ENCODE measurements at places on chromosomes 6 and 20.

GRCh38 chr20:35104685-35105295 lies 12.2 kb upstream of the TRPC4AP start:
- DNase-seq: no peak

DNA sequence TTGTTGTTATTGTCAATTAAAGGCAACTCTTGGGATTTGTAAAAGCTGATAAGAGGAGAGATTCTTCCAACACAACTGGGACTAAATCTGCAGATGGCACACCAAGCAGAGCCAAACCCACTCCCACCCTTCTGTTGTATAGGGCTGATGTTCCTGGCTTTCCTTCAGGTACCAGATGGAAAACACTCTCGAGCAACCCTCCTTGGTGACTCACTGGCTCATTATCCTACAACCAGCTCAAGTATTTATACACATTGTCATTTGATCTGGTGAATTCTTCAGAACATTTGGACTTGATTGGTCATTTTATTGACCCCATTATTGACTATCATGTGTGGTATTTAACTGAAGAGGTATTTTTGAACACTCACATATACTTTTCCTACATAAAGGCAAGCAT lies 190.3 kb upstream of the PCSK2 start:
- DNase-seq: no peak

GRCh38 chr6:156427345-156427744 lies 349.8 kb upstream of the ARID1B start:
- no peak for DNase-seq

- DNase-seq: no peak
Measured at GRCh38 chr20:62356589-62357186, 10.4 kb downstream of the LAMA5 start.

DNA sequence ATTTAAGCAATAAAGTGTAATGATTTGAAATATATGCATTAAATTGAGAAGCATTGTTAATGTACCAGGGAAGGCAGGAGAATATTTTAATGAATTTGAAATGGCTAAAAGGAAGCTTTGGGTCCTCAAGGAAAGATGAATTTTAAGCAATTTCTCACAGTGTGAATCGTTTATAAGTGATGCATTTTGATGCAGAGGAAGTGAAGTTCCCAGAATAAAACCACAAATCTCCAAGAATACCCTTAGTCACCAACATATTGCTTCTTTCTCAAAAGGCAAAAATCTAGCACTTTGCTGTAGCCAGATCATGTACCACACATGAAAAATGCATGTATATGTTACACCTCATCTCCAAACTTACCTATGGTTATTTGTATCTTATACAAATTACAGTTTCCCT lies 11.7 kb downstream of the TPD52L1 start:
- no peak for DNase-seq

- DNase-seq: no peak
Measured at GRCh38 chr6:108896111-108896661, 48.0 kb downstream of the ARMC2 start.

- DNase-seq: no peak
Measured at GRCh38 chr20:61809006-61809770, 256.5 kb downstream of the TAF4 start.

GRCh38 chr6:143146186-143146851 lies 85.6 kb downstream of the AIG1 start:
- no peak for DNase-seq

DNA sequence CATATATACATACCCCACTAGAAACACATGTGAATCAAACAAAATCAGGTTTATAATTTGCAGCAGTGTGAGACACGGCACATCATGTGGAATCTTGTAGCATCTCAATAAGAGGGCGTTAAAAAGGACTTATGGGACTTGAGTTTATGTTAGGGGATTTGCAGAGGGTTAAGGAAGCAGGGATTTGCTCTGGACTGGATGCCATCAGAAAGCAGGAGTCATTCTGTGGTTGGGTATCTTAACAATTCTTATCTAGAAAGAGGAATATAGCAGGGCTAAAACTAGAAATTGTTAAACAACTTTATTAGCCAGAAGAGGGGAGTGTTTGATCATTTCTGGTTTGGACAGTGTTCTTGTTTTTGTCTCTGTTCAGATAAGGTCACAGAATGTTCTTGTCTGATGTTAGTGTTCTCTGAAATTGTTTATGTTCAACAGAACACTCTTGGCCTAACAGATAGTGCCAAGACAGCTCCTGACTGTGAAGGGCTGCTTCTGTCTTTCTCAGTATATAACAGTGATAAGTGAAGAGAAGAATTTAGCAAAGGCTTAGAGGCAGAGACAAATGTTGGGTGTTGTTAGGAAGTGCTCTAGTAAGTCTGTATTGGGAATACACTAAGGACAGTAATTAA lies 39.2 kb downstream of the LIN28B start:
- no peak for DNase-seq

GRCh38 chr6:166774770-166775169 lies 147.7 kb upstream of the RPS6KA2 start:
- no peak for DNase-seq

DNA sequence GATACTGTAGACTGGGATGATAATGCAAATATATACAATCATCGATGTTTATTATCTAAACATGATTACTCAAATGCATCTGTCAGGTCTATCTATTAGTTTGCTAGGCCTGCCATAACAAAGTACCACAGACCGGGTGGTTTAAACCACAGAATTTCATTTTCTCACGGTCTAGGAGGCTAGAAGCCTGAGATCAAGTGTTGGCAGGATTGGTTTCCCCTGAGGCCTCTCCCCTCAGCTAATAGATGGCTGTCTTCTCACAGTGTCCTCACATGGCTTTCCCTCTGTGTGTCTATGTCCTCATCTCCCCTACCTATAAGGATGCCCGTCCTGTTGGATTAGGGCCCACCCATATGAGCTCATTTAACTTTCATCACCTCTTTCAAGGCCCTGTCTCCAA lies 512.6 kb upstream of the SLC35B3 start:
- no peak for DNase-seq

DNA sequence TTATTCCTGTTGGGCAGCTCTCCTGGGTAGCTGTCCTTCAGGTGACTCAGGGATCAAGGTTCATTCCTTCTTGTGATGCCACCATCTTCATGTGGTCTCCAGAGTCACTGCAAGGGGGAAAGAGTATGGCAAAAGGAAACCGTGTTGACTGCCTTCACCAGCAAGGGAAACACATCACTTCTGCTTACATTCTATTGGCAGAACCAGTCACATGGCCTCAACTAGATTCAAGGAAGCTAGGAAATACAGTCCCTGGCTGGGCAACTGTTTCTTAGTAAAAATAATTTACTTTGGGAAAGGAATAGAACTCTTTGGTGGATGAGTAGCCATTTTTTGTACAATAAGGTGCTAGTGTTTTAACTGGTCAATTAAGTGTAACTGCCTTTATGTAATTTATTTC lies 5.3 kb downstream of the ANKRD6 start:
- DNase-seq: no peak

GRCh38 chr6:39428152-39428551 lies 105.7 kb upstream of the KCNK16 start:
- no peak for DNase-seq

DNA sequence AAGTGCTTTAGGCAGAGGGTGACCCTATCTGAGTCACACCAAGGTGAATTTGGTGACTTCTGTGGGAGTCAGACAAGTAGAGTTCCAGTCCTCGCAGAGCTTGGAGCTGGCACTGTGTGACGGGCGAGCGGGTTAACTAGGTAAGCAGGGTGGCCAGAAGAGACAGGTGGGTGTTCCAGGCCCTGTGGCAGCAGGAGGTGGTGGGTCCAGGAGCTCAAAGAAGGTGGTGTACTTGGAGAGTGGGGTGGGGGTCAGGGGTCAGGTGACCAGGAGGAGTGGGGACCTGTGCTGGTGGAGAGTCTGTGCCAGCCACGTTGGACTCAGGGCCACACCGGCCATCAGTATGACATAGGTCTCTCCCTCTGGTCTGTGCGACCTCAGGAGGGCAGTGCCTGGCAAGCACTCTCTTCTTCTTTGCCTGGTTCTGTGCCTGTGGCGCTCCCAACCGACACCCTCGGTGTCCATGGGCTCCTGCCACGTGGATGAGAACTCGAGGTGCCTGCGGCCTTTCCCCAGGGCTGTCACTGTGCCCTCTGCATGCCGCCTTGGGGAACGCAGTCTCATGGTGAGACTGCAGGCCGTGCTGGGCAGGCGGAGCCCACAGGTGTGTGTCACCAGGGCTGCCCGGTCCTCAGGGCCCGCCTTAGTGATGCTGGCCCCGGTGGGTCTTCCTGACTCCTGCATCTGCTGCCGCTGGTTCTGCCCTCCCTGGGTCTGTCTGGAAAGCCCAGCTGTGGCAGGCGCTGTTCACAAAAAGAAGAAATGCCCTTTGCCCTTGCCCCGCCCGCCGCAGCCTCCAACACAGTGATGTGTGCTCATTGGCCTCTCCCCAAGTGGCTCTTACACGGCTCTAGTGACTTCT lies 1.6 kb downstream of the MRGBP start:
- DNase-seq: no peak

DNA sequence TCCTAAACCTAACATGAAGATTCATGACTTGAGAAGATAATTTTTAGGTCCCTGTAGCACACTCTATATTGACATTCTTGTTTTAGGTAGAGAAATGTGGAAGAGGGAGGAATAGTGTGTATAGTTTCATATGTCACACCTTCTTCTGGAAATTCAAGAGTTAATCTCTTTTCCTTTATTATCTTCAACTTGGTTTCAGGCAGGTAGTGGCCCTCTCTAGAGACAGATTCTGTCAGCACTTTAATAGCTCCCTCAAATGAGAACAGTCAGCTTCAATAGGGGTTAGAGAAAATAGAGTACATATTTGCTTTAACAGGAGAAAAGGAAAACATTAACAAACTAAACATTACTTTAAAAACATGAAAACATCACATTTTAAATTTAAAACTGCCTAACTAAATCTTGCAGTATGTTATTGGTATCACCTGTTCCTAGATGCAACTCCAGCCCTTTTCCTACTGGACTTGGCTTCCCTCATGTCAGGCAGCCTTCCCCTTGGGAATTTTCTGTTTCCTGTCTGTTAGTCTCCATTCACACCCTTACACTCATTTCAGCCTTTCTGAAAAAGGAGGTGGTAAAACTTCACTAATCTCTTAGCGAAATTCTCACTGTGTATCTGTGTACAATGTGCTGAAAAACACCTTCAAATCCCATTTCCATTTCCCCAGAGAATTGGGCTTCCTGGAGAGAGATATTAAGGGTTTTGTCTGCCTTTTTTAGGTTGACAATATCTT lies 192.3 kb upstream of the RNF217 start:
- no peak for DNase-seq

GRCh38 chr20:57649617-57650015 lies 29.4 kb upstream of the ZBP1 start:
- no peak for DNase-seq

- peak; percentile 7 for DNase-seq
Measured at GRCh38 chr6:77740380-77740779, 87.5 kb downstream of the MEI4 start.

- DNase-seq: no peak
Measured at GRCh38 chr20:54497931-54498718, 22.7 kb downstream of the DOK5 start.

DNA sequence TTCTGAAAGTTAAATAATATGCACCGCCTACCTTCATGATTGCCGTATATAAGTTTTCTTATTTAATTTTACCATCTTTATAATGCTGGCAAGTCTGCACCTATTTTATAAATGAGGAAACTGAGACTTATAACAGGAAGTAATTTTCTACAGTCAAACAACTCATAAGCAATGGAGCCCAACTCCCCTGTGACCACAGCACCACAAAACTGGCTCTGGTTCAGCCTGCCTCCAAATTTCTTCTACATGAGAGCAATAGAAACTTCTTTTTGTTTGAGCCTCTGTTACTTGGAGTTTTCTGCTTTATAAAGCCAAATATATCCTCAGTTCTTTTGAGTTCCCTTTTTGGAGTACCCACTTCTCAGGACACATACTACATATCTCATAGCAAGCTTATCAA lies 131.1 kb upstream of the HSF2 start:
- DNase-seq: no peak

- DNase-seq: no peak
Measured at GRCh38 chr20:41221614-41222218, 84.4 kb downstream of the PLCG1 start.

GRCh38 chr20:37395921-37396415 lies 50.0 kb downstream of the SRC start:
- no peak for DNase-seq

DNA sequence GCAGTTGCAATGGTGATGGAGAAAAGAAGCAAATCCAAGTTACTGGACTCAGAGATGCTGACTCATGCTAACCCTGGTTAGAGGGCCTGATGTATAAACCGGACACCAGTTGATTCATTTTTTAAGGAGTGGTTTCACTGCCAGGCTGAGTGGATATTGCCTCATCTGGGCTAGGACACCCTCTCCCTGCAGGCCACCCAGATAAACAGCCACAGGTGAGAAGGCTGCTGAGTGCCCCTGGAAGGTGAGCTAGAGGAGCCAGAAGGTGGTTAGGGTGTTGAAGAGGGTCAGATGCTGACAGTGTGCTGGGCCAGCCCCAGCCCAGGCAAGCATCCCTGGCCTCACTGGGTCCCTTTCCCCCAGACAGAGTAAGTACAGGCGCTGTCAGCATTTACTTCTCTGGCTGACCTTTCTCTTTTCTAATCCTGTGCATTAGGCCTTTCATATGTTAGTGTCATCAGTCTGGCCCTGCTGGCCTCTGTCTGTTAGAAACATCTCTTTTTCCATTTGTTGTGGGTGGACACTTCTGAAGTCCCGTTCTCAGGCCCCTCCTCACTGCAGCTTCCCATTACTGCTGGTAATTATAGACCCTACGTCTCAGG lies 13.5 kb downstream of the EPB41L1 start:
- DNase-seq: no peak

DNA sequence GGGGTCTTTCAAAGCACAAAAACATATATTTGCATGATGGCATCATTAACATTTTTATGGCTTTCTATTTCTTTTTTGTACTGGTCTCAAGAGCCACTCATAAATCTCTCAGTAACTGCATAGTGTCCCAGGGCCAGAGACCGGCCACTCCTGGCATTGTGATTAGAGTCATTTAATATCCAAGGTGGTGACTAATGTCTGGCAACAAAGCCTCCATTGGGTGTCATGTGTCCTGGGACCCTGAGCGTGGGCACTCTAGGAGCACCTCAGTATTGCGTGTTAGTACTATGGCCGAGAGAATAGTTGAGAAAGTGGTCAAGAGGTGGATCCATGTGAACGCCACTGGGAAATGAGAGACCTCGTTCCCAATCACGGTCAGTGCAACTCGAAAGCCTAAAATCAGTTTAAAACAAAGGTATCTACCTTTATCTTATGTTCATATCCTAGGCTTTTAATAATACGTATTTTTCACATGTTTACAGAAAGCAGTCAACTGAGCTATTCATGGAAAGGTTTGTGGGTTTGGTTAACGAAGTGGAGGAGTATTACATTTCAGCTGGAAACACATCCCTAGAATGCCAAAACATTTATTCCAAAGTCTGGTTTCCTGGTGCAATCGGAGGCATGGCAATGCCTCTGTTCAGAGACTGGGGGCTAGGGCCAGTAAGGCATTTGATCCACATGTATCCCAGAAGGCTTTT lies 2.7 kb upstream of the ESR1 start:
- DNase-seq: no peak

DNA sequence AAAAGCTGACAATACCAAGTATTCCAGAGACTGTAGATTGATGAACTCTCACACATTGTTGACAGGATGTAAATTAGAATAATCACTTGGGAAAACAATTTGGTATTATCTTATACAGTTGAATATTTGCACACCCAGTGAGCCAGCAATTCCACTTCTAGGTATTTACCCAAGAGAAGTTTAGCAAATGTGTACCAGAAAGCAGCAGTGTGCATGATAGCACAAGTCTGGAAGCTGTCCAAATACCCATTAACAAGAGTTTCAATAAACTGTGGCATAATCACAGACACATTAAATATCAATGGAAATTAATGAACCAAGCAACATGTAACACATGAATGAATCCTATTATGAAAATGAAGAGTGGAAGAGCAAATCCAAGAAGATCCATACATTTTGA lies 233.6 kb downstream of the TPBG start:
- no peak for DNase-seq
